ENCODE measurements at places on chromosomes 6 and 20.

DNA sequence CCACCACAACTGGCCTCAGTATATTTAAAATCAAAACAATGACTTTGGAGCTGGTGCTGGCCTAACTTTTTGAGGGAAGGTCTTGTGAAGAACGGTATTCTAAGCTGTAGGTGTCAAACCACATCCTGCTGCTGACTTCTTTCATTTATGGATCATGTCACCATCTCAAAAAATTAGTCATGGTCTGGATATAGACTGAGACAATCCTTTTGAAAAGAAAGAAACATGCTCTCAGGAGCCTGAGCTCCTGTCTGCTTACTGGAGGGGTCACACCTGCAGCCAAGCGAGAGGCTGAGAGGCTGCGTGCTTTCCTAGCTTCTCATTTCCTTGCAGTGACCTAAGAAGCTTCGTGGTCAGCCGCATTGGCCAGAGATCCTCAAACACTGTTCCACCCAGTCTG, 55.2 kb downstream of the TIAM2 start:
- peak; percentile 23 for DNase-seq

- DNase-seq, result no peak
Observed at GRCh38 chr6:1313767-1314503, 2.0 kb downstream of the FOXQ1 start.

DNA sequence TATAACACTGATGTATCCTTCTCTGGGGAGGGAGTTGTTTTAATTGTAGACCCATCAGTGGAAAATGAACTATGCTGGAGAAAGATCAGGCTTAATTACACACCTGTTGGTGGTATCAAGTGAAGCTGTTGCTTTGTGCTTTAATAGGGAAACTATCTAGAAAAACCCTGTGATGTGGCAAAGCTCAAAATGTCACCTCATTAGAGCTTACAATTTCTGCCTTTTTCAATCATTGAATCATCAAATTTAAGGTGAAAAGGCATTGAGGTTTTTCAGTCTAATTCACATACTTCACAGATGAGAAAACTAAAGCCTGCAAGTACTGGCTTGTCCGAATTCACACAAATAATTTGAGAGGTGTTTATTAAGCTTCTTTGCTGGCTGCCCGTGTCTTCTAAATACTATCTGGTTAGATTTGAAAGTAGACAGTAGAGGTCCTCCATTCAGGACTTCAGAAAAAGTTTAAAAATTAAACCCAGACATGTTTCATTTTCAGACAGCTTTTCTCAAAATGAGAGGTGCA, 143.3 kb upstream of the MAP3K7 start:
- DNase-seq, result no peak

- DNase-seq, result peak; percentile 81
Observed at GRCh38 chr6:391559-392440, at the start of gene IRF4. TSS of gene IRF4 (plus strand) at chr6:391752. CDS start at chr6:393153, 1,401 bp downstream.

GRCh38 chr6:46080111-46080510, 49.7 kb upstream of the ENPP4 start:
- no peak for DNase-seq

DNA sequence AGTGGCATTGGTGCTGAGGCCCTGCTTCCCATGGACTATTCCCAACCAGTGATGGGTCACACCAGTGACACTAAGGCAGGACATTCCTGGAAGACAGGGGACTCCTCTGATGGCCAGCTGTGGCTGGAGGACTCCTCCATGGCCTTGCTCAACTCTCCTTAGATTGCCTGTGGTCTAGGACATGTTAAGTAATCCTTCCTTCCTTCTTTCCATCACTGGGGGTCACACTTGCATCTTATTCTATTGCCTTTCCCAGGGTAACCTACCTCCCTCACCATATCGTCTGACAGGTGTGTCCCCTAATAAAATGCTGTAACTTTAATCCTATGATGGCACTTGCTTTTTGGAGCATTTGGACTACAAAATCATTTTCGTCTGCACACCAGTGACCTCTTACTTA, 24.5 kb upstream of the HLA-A start:
- no peak for DNase-seq

DNA sequence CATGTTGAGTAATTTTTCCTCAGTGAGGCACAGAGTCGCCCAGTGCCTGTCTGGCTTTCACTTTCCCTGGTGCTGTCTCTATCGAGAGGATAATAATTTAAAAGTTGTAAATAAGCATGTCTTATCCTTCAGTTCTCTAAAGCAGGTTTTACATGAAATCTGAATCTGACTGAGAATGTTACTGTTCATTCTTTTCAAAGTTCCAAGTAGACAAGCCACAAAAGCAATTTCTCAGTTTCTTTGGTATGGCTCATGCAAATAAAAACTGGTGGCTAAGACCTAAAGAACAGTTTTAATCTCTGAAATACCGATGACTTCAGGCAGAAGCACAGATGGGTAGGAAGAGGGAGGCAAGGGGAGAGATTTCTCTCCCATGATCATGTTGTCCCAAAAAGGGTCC, 87.6 kb upstream of the GCM1 start:
- no peak for DNase-seq

DNA sequence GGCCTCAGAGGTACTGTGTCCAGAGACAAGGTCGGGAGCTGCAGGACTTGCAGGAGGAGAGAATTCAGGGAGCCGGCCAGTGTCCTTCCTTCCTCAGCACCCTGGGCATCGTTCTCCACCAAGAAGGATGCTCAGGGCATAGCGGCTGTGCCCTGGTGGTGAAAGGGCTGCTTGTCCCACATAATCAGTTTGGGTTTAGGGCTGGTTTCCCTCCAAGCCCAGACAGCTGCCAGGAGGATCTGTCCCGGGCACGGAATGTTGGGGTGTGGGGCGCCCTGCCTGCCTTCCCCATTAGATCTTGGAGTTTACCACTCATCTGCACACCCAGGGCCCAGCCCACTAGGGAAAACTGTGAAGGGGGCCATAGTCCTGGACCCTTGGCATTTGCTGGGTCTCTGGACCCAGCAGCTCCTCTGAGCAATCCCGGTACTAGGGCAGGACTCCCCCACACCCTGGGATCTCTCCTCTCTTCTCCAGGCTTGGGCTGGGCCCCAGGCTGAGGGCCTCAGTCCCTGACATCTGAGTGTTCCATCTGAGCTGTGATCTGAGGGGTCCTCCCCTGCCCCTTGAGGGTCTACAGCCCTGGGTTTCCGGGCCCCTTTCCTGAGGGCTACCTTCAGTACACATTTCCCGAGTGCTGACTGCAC, 18.6 kb upstream of the SPDEF start:
- no peak for DNase-seq

GRCh38 chr20:39960522-39961428, 728.3 kb downstream of the MAFB start:
- DNase-seq, result no peak

DNA sequence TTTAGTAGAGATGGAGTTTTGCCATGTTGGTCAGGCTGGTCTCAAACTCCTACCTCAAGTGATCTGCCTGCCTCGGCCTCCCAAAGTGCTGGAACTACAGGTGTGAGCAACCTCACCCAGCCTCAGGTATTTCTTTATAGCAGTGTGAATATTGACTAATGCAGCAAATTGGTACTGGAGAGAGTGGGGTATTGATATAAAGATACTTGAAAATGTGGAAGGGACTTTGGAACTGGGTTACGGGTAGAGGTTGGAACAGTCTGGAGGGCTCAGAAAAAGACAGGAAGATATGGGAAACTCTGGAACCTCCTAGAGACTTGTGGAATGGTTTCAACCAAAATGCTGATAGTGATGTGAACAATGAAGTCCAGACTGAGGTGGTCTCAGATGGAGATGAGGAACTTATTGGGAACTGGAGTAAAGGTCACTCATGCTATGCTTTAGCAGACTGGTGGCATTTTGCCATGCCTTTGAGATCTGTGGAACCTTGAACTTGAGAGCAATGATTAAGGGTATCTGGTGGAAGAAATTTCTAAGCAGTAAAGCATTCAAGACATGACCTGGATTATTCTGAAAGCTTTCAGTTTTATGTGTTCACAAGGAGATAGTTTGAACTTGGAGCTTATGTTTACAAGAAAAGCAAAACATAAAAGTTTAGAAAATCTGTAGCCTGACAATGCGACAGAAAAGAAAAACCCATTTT, 127.2 kb downstream of the DTNBP1 start:
- no peak for DNase-seq

DNA sequence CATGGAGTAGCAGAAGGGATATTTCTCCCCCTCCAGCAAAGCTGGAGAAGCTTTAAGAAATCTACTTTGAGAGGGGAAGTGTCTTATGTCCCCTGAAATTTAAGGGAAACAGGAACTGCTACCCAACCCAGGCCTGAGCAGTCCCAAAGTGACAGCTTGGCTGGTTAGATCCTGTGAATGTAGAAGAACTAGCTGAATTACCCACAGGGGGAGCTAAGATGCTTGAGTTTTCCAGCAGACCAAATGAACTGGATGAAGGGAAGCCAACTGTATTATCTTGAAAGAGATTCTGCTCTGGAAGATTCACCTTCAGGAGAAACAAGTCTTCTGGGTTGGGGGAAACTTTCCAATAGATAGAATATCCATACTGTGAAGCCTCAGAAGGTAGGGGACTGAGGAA, 303.3 kb upstream of the MMS22L start:
- DNase-seq, result no peak

DNA sequence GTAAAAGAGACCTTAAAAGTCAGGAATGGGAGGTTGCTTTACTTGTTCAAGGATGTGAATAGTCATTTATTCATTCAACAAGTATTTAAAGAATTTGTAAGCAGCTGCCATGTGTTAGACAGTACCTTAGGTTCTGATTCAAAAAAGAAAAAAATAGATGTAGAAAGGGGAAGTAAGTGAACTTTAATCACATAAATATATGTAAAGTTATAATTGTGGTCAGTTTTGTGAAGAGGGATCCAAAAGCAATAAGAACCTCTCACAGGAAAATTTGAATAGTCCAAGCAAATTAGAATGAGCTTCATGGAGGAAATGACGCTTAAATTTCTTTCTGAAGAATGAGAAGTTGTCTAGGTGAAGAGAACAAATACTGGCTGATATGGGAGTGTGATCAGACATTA, 596.1 kb upstream of the CITED2 start:
- no peak for DNase-seq

DNA sequence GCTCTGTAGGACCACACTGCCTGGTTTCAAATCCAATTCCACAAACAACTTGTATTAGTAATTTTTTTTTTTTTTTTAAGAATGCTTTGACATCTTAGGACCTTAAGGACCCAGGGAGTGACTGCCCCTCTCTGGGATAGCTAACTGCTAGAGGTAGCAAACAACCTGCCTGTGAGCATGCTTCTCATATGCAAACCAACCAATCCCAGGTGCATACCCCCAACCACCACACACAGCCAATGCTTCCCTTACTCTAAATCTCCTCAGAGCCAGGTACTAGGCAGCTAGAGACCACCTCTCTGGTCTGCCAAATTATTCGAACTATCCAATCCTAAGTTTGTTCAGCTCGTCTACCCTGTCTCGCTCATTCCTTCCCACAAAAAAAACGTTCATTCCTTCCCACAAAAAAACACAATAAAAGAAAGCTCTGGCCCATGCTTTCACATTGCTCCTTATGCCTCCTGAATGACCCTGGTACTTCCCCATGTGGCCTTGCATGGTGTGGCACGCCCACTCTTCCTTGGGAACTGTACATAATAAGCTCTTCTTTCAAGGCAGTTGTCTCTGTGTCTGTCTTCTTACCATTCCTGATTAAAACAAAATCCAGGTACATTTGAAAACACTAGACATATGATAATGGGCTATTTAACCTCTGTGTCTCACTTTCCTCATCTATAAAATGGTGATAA, 6.4 kb downstream of the SERAC1 start:
- no peak for DNase-seq

GRCh38 chr20:32574296-32575226, 10.6 kb downstream of the NOL4L start:
- peak; percentile 49 for DNase-seq

DNA sequence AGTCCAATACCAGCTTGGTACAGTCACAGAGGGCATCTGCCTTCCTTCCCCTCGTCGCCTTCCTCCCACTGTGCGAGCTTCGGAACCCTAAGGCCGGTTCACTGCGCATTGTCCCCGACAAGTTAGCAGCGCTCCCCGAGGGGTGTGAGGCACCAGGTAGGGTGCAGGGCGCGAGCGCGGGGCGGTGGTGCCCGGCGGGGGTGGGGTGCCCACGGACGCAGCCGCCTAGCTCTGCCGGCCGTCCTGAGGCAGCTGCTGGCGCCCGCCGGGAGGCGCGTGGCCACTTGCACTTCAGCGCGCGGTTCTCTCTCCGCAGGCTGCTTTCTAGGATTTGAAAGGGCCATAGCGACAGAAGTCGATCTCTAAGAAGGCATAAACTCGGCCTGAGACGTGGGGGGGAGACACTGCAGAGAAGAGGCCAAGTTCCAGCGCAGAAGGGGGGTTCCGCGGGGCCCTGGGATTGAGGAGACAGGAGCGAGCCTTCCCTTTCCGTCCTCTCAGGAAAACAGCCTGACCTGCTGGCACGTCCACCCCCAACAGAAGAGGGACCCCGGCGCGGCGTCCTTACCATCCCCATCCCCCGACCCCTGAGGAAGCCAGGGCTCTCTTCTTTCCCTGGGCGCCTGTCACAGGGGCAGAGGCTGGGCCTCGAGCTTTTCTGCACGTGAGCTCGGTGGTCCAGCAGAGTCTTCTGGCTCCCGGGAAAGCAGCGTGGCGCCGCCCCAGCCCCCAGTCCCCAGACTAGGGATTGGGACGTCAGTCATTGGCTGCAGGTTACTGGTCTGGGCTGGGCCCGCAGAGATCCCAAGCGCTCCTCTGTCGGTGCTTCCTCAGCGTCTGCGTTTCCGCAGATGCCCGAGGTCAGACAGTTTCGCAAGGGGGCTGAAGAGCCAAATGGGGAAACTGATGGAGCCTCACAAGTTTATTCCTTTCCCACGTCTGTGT, 15.6 kb upstream of the PRDM13 start:
- DNase-seq, result no peak

GRCh38 chr6:121951918-121952379, 447.5 kb upstream of the HSF2 start:
- DNase-seq, result no peak

GRCh38 chr6:142446168-142446567, 144.4 kb downstream of the ADGRG6 start:
- DNase-seq, result no peak

GRCh38 chr20:51005214-51005613, 17.7 kb downstream of the KCNG1 start:
- DNase-seq, result no peak

GRCh38 chr6:26359765-26360164, 5.2 kb upstream of the BTN3A2 start:
- DNase-seq, result no peak

GRCh38 chr6:854406-855118, 161.6 kb upstream of the EXOC2 start:
- no peak for DNase-seq

DNA sequence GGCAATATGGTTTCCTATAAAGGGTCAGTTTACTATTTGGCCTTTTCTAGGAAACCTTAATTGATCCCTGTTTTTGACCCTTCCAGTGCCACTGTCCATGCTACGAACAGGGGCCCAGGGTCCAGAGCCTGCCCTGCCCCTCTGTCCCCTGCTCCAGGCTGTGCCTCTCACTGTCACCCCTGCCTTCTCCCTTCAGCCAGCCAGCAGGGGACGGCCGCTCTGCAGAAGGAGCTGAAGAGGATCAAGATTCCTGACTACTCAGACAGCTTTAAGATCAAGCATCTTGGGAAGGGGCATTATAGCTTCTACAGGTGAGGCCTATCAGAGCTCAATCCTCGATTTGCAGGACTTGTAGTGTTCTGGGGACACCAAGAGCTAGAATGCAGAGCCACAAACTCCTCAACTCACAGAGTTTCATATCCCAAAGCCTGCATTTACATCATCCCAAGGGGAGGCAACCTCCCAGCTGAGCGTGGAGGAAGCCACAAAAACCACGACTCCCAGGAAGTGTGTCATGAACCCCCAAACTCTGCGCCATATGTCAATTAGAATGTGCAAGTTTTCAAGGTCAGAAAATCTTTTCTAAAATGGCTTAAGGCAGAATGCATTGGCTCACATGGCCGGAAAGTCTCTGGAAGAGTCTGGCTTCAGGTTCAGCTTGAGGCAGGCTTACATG, 3.6 kb downstream of the BPI start:
- DNase-seq, result no peak
